NCI-H526 treated with DMSO at 0.1 percent for 48 hours (cell line): ENCODE measurements at places on chromosomes 16 and 17.

- DNase-seq, result peak; percentile 52
Observed at GRCh38 chr17:2899906-2900305, 103.7 kb downstream of the RAP1GAP2 start.

DNA sequence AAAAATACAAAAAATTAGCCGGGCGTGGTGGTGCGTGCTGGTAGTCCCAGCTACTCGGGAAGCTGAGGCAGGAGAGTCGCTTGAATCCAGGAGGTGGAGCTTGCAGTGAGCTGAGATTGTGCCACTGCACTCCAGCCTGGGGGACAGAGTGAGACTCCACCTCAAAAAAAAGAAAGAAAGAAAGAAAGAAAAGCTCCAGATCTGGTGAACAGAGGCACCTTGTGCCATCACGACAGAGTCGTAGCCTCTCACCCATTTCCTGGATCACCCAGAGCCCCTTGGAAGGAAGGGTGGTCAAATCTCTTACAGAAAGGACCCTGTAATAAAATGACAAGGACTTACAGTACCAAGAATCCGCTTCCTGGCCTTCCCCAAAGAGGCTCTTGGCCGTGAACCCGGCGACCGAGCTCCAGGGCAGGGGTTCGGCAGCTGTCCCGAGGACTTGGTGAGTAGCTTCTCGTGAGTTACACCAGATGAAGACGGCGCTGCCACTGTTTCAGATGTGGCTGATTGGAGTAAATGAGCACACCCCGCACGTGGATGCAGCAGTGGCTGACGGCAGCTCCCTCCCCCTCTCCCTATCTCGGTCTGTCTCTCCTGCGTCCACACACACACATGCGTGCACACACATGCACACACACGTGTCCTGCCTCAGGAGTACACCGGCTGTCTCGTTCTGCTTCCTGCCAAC lies 13.5 kb downstream of the LGALS3BP start:
- DNase-seq, result no peak

DNA sequence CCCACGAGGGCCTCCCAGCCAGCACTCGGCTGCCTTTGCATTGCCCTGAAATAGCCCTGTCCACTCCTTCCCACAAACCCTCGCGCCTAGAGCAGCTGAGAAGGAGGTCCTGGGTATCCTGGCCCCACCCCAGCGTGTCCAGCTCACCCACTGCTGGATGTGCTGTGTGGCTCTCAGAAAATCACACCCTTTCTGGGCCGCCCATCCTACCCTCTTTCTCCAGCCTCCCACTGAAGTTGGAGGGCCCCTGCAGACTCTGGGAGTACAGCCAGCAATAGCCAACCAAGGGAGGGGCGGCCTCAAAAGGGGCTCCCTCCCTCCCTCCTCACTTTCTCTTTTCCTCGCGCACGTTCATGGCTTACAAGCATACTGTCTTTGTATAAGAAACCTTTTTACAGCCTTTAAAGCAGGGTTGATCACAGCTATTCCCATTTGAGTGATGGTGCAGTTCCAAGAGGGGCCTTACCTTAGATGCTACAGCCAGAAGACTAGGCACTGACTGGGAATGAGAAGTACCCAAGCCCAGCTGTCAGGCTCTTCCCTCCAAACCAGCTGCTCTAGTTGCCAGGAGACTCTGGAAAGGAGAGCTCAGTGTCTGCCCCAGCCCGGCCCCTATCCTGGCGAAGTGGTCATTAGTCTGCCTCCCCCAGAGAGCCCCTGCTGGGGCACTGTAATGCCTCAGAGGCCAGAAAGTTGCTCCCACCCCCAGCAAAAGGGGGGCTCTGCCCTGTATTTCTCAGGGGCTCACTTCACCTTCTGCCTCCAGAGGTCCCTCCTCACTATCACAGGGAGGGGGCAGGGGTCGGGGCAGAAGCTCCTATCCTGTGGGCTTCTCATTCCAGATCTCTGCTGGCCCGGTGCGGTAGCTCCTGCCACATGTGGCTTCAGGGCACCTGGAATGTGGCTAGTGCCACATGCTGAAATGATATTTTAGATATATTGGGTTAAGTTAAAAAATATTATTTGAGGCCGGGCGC lies 38.1 kb downstream of the DCAKD start:
- no peak for DNase-seq

DNA sequence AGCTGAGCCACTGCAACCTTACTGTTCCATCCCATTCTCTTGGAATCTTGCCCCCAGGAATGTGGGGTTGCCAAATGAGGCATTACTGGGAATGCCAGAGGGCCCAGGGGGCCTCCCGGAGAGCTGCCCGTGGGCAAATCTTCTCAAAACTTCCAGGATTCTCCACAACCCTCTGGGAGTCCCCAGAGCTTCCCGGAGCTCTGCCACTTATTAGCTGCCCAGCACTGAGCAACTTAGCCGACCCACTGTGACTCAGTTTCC lies 306.0 kb downstream of the FOXL1 start:
- no peak for DNase-seq

DNA sequence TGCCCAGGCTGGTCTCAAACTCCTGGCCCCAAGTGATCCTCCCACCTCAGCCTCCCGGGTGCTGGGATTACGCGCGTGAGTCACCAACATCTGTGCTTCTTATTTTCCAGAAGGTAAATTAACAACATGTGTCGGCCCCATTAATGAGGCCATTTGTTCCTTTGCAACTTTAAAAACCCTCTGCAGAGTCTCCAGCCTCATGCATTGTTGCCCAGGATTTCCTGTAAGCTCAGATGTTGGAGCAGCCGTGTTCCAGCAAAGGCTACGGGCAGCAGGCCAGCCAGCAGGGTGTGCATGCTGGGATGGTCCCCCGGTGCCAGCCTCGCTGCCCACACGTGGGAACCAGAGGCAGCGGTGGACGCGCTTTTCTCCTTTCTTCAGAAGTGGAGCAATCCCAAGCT lies 19.1 kb upstream of the HEXD start:
- DNase-seq, result no peak

DNA sequence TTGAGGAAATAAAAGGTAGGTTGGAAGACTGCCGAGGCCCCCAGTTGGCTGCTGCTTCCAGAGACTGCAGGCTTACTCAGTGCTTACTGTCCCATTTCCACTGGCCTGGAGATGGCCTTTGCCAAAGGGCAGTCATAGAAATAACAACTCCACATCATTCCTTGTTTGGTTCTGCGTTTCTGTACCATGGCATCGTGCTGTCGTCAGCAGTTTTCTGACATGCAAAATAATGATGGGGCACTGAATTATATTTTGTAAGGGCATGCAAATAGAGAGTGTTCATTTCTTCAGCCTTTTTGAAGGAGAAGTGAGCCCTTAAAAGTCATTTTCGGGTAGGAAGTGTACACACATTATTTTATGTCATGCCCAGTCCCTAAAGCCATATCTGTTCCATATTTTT lies 88.9 kb downstream of the RBFOX1 start:
- DNase-seq, result no peak

- no peak for DNase-seq
Observed at GRCh38 chr17:40019140-40019991, 4.1 kb downstream of the CSF3 start.

DNA sequence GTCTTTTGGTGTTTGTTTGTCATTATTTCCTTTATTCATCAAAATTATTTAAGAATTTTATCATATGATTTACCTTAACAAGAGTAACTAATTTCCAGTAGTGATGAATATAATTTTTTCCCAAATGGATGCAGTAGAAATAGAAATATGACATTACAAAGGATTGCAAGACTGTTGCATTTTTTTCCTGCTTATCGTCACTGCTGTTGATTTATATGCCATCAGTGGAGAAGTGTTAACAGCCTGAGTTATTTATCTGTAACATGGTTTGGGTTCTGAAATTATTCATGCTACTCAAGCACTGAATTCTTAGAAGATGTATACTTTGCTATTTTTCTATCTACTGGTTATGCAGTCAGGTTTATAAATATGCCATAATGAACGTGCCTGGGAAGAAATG lies 68.6 kb downstream of the TMEM100 start:
- DNase-seq, result no peak

- DNase-seq, result no peak
Observed at GRCh38 chr17:49640556-49640955, 37.3 kb downstream of the SPOP start.

GRCh38 chr16:53668869-53669268 lies 34.8 kb downstream of the RPGRIP1L start:
- no peak for DNase-seq

- DNase-seq, result no peak
Observed at GRCh38 chr16:53126390-53126789, 71.6 kb downstream of the CHD9 start.

- peak; percentile 64 for DNase-seq
Observed at GRCh38 chr16:1983544-1984346, at the start of gene GFER. TSS of gene GFER (plus strand) at chr16:1984193. CDS start at chr16:1984219, 26 bp downstream.

- no peak for DNase-seq
Observed at GRCh38 chr17:1110541-1110861, 69.3 kb downstream of the ABR start.

DNA sequence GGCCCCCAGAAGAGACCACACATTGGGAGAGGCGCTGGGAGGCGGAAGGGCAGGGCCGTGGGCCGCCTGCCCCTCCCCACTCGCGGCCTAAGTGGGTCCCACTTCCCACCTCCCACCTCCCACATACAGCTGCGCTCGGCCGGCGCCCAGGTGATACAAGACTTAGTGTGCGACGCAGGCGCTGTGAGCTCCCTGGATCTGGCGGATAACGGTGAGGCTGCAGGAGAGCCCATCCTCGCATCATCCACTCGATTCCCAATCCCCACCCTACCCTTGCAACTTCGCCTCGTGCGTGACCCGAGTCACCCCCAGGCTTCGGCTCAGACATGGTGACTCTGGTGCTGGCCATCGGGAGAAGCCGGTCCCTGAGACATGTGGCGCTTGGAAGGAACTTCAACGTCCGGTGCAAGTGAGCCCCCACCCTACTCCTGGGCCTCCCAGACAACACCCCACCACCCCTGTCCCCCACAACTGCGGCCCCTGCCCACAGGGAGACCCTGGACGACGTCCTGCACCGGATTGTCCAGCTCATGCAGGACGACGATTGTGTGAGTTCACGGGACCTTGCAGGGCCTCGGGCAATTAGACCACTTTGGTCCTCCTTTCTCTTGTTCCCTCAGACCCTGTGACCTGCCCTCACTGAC lies 3.9 kb downstream of the CARMIL2 start:
- no peak for DNase-seq

DNA sequence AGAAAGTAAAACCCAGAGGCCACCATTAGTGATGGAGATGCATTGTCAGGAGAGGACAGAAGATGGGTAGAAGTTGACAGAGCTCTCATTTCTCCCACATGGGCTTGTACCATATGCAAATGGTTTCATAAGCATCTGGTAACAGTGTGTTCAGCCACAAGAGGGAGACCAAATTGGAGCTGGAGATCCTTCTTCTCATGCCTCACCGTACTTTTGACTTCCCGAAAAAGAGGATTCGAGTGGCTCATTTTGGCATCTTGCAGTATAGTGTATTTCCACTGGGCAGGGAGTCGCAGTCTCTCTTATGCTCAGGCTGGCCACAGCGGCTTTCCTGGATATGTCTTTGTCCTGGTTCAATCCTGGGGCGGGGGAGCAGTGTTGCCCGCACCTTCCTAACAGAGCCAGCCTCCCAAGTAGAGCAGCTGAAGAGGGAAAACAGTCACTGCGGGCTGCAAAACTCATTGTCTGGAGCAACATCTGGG lies 23.8 kb downstream of the TBC1D3B start:
- no peak for DNase-seq

DNA sequence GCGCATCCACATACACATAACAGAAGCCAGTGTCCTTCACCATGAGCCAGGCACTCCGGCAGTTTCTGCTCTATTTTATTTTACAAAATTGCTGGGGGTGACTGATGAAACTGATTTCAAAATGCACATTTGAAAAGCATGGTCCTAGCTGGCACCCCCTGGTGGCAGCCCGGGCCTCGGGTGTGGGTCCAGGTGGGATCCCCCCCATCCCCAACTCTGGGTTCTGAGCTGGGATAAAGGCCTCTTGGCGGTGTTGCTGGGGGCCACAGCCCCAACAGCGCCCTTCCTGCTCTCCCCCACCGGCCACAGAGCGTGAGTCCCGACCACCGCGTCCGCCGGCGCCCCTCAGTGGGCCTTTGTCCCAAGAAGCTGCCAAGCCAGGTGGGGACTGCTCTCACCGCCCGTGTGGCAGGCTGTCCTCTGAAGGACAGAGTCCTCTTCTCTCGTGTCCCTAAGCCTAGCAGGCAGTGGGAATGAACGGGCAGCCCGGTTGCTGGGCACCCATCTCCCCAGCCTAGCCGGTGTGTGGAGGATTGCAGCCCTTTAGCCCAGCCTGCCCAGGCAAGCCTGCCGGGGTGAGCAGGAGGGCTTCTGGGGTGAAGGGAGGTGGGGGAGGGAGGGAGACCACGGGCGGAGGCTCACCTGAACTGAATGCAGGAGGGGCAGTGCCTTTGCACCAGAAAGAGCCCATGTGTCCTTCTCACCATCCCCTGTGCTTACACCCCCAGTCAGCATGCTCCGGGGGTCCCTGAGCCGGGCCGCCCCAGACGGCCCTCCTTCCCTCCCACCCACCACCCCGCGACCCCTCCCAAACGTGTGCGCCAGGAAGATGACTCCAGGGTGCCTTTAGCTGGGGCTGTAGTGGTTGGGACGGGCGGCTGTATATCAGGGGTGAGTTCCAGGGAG lies 898 bp downstream of the SNAI3 start:
- DNase-seq, result no peak

DNA sequence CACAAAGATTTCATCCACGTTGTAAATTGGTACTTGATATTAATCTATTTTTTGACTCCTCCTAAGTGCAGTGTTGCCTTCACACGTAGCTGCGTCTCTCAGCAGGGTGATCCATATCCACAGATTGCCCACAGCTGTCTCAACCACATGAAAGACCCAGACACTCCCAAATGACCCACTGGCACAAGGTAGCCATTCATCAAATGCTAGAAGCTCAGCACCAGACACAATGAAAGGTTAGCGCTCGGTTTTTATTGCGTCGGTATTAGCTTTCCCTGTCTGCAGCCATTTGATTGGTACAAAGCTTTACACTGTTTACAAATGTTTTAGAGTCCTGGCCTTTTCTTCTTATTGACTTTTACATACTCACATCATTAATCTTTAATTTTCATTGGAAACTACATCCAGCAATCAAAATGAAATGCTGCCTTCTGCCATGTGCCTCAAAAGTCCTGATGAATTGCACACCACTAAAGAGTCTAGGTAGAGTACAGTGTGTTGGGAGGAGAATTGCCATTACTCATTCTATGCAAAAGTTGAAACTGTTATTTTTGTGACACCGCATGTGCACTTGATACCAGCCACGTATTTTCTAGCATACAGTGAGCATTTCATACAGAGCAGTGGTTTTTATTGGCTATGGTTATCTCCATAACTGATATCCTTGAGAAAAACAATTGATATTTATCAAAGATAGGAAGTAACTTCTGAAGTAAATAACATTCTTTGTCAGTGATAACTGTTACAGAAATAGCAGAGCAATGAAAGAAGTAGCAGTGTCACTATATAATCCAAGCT lies 127.3 kb upstream of the NUDT7 start:
- no peak for DNase-seq
